ENCODE measurements at places on chromosomes 4 and X.

DNA sequence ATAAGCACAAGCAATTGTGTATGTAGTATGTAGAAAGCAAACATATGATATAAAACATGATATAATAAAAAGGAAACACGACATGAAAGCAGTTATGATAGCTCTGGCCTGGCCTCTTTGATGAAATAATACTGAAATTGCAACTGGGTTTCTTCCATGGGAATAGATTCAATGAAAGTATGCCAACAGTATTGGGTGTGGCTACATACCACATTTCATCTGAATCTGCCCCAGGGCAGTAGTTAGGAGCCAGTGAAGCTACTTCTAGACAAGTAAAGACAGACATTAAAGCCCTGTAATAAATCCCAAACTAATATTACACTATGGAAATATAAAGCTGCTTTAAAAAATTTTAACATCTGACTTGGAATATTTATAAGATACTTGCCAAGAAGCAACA is 207.3 kb downstream of the FBXW7 start:
- no peaks in the 10 kb centered on the region for H3K36me3 ChIP-seq
- no peak overlapping the region for H3K27ac ChIP-seq
- no peaks in the 10 kb centered on the region for H3K4me1 ChIP-seq
- H3K4me3 ChIP-seq, result no peak overlapping the region

- no peak within 1 kb of the TSS for H3K27ac ChIP-seq
- no peaks in the 10 kb centered on the region for H3K27me3 ChIP-seq
- peak within 1 kb of the TSS; percentile 40 for H3K4me3 ChIP-seq
- H3K36me3 ChIP-seq, result no peaks in the 10 kb centered on the region
- no peaks in the 10 kb centered on the region for H3K4me1 ChIP-seq
These were observed at the start of gene KLHL13 for GRCh38 chrX:118116713-118117550. TSS of gene KLHL13 (minus strand) at chrX:118116810. CDS start at chrX:118028473, 88,337 bp downstream.

GRCh38 chrX:38183596-38183995 is 37.1 kb downstream of the SRPX start:
- no peak overlapping the region for H3K27ac ChIP-seq
- no peaks in the 10 kb centered on the region for H3K27me3 ChIP-seq

- H3K36me3 ChIP-seq, result no peaks in the 10 kb centered on the region
- H3K27ac ChIP-seq, result no peak overlapping the region
- no peak overlapping the region for H3K4me3 ChIP-seq
- no peaks in the 10 kb centered on the region for H3K4me1 ChIP-seq
- no peaks in the 10 kb centered on the region for H3K27me3 ChIP-seq
These were observed 718.7 kb upstream of the TENM3 start for GRCh38 chr4:181524499-181524898.

DNA sequence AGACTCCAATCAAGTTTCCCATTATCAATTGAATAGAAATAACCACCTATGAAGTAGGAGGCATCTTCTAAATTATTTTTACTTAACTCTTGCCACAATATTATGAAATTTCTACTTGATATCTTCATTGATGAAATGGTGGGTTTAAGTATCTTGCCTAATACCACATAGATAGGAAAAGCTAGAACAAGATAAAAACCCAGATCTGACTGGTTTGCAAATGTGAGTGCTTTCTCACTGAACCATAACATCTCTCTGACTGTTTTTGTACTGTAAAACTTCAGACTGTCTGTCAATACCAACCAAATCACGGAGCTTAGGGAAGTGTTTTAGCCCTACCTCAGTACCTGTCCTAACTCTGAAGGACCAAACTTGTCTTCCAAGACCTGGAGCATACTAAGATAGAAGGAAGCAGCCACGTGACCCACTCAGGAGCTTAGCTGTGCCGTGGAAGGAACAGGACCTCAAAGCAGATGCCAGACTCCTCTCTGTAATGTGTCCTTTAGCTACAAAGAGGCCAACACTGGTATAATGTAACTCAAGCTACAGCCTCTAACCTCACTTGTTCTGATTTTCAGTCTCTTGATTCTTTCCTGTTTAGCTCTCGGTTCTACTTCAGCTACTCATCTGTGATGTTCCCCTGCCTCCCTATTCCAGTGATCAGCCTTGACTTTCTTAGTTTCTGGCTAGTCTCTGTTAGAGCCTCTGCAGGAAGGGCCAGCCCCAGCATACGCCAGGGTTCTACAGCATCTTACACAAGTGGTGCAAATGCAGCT is 84.4 kb downstream of the LRP2BP start:
- no peak overlapping the region for H3K4me3 ChIP-seq
- peaks cover 6% of the 10 kb centered on the region for H3K4me1 ChIP-seq
- H3K27me3 ChIP-seq, result no peaks in the 10 kb centered on the region
- no peak overlapping the region for H3K27ac ChIP-seq
- DNase-seq, result no peak

DNA sequence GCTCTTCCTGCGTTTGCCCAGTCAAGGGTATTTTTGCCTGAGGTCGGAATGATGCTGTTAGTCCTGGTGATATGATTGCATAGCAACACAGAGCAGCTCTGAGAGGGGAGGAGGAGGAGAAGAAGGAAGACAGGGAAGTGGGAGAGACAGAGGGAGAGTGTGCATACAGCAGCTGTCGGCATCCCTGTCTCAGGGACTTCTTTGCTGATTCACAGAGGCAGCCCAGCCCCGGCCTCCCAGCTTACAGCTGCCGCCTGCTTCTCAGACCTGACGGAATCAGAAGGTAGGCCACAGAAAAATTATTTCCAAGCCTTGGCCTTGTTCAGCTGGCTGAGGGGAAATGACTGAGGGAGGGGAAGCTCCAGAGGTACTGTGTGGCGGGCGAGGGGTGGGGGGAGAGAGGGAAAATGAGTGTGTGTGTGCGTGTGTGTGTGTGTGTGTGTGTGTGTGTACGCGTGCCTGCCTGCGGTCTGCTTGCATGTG is 319 bp downstream of the DRP2 start:
- DNase-seq, result peak; percentile 45
- no peak overlapping the region for H3K27ac ChIP-seq
- H3K36me3 ChIP-seq, result no peaks in the 10 kb centered on the region
- H3K4me3 ChIP-seq, result no peak overlapping the region

DNA sequence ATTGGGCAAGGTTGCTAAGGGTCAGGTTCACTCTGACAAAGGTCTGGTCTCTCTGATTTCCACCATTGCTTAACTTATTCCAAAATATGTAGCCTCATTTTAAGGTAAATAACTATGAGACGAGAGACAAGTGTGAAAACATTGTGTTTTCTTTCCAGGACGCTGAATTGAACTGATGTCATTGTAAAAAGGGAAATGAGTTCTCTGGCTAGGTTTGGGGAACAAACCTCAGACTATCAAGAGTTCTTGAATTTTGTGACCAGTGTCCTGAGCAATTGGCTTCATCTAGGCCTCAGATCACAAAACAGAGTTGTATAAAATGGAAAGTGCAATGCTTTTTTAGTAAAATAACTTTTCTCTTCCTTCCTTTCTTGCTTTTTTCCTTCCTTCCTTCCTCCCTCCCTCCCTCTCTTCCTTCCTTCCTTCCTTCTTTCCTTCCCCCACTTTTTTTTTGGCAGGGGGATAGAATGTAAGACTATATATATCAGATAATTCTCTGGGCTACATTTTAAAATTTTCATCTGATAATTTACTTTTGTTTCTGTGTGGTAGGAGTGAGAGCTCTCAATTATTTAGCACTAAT is 30.8 kb upstream of the CXCL8 start:
- no peaks in the 10 kb centered on the region for H3K4me1 ChIP-seq
- no peak for DNase-seq
- no peak overlapping the region for H3K27ac ChIP-seq
- H3K36me3 ChIP-seq, result no peaks in the 10 kb centered on the region
- H3K27me3 ChIP-seq, result no peaks in the 10 kb centered on the region

- H3K4me3 ChIP-seq, result no peak overlapping the region
- peaks cover 2% of the 10 kb centered on the region for H3K4me1 ChIP-seq
- no peak overlapping the region for H3K27ac ChIP-seq
- H3K27me3 ChIP-seq, result no peaks in the 10 kb centered on the region
- DNase-seq, result no peak
These were observed 556.1 kb upstream of the TENM3 start for GRCh38 chr4:181687116-181687515.

- H3K4me3 ChIP-seq, result no peak overlapping the region
- DNase-seq, result no peak
- no peaks in the 10 kb centered on the region for H3K27me3 ChIP-seq
- no peaks in the 10 kb centered on the region for H3K36me3 ChIP-seq
- H3K27ac ChIP-seq, result no peak overlapping the region
These were observed 56.2 kb downstream of the APOO start for GRCh38 chrX:23851544-23851943.

DNA sequence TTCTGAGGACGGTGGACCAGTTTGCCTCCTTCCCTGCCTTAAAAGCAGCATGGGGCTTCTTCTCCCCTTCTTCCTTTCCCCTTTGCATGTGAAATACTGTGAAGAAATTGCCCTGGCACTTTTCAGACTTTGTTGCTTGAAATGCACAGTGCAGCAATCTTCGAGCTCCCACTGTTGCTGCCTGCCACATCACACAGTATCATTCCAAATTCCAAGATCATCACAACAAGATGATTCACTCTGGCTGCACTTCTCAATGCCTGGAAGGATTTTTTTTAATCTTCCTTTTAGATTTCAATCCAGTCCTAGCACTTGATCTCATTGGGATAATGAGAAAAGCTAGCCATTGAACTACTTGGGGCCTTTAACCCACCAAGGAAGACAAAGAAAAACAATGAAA is 255.3 kb downstream of the RAPGEF2 start:
- peaks cover 7% of the 10 kb centered on the region for H3K36me3 ChIP-seq
- no peaks in the 10 kb centered on the region for H3K4me1 ChIP-seq
- H3K27ac ChIP-seq, result no peak overlapping the region
- H3K27me3 ChIP-seq, result no peaks in the 10 kb centered on the region

DNA sequence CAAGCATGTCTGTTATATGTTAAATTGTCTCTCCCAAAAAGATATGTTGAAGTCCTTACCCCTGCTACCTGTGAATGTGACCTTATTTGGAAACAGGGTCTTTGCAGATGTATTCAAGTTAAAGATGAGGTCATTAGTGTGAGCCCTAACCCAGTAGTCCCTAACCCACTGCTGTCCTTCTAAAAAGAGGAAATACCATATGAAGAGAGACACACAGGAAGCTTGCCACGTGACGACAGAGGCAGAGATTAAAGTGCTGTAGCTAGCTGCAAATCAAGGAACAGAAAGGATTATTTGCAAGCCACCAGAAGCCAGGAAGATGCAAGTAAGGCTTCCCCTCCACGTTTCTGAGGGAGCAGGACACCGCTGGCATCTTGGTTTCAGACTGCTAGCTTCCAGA is 150.1 kb downstream of the HNRNPD start:
- H3K27ac ChIP-seq, result no peak overlapping the region
- DNase-seq, result peak; percentile 74
- H3K4me3 ChIP-seq, result no peak overlapping the region
- H3K27me3 ChIP-seq, result no peaks in the 10 kb centered on the region
- H3K4me1 ChIP-seq, result no peaks in the 10 kb centered on the region

DNA sequence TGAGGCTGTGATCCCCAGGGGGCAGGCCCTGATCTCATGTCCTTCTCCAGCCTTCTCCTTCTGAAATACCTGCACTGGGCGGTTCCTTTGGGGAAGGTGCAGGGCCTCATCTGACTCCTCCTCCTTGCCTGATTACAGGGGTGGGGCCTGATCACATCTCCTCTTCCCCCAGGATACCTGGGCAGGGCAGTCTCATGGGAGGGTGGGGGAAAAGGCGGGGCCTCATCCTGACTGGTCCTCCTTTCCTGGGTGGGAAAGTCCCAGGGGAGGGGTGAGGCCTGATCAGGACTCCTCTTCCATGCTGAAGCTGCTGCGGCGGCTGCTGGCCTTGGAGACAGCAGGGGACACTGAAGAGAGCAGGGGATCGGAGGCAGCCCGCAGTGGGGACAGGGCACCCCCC is 13.3 kb downstream of the TFE3 start:
- peak; percentile 73 for DNase-seq
- H3K27me3 ChIP-seq, result no peaks in the 10 kb centered on the region
- no peaks in the 10 kb centered on the region for H3K36me3 ChIP-seq
- no peak overlapping the region for H3K27ac ChIP-seq
- H3K4me1 ChIP-seq, result no peaks in the 10 kb centered on the region
- no peak overlapping the region for H3K4me3 ChIP-seq

- peak; percentile 53 for DNase-seq
- H3K27me3 ChIP-seq, result no peaks in the 10 kb centered on the region
- H3K36me3 ChIP-seq, result no peaks in the 10 kb centered on the region
- peaks cover 7% of the 10 kb centered on the region for H3K4me1 ChIP-seq
These were observed 63.6 kb downstream of the SMIM20 start for GRCh38 chr4:25977397-25978170.

DNA sequence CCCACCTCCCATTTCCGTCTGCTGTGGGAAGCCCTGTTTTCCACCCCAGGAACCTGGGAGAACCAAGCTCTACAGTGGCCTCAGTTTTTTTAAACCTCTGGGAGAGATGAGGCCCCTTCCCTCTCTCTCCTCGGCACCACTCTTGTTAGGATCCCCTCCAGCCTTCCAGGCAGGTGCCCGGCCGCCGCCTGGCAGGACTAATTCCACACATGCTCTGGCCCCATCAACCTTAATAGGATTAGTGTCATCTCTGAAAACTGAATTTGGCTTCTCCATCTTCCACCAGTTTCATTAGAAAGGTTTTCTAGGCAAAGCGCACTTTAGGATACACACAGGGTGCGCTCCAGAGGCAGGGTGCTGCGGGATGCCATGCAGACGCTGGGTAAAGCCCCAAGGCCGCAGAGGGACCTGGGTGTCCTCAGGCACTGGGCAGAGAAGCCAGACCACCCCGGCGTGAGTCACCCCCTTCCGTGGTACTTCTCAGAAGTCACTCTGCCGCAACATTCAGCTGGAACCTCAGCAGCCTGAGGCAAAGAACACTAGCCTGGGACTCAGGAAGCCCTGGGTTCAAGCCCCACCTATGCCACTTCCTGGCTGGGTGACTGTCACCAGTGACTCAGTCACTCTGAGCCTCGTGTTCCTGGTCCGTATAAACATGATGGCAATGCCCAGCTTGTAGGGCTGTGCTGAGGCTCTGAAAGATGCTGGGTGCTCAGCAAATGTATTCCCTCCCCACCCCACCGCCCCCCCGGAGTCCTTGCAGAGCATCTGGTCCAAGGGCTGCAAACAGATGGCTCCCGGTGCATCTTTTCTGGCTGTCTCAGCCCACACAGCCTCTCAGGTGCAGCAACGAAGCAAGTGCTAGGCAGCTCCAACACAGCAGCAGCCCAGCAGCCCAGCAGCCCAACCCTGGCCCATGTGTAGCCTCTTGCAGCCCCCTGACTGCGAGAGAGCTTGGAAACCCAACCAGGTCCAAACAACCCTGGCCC is 29.1 kb downstream of the PPP2R2C start:
- no peak for DNase-seq
- H3K36me3 ChIP-seq, result no peaks in the 10 kb centered on the region
- no peak overlapping the region for H3K4me3 ChIP-seq
- H3K27me3 ChIP-seq, result no peaks in the 10 kb centered on the region
- no peaks in the 10 kb centered on the region for H3K4me1 ChIP-seq

- H3K4me3 ChIP-seq, result no peak overlapping the region
- H3K27me3 ChIP-seq, result no peaks in the 10 kb centered on the region
- H3K4me1 ChIP-seq, result no peaks in the 10 kb centered on the region
- no peak overlapping the region for H3K27ac ChIP-seq
- no peaks in the 10 kb centered on the region for H3K36me3 ChIP-seq
These were observed 708.6 kb downstream of the C4orf33 start for GRCh38 chr4:129804461-129804981.
